ENCODE measurements at places on chromosomes 11 and 22. TPM values are rescaled to one million over a fixed set of nuclear protein-coding genes. Genes with fewer than 3 reads are reported as not detected.

The DEPDC5 gene
- polyA plus RNA-seq, result 30.7 TPM

The PCSK7 gene
- polyA plus RNA-seq, result 68.1 TPM

The OR4X1 gene
- not detected for polyA plus RNA-seq

The GUCY1A2 gene
- polyA plus RNA-seq, result not detected

The OR6T1 gene
- not detected for polyA plus RNA-seq

The OR52B2 gene
- not detected for polyA plus RNA-seq

The HORMAD2 gene
- polyA plus RNA-seq, result not detected

The PATE4 gene
- not detected for polyA plus RNA-seq
